ENCODE measurements at places on chromosomes 11 and 22.

DNA sequence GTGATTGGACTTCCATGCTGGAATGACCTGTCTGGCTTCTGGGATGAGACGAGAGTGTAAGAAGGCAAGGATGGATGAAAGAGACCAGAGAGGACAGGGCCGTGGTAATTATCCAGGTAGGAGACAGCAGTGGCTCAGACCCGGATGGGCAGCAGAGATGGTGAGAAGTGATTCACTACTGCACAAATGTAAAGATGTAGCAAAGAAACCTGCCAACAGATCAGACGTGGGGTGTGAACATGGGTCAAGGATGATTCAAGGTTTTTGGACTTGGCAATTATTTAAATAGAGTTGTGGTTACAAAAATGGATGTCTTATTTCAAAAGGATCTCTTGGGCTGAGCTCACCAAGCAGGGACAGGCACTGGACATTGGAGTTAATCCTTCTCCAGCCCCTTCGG is 32.7 kb downstream of the RIBC2 start:
- DNase-seq = no peak

GRCh38 chr11:30317030-30317429 is 5.9 kb upstream of the ARL14EP start:
- no peak for DNase-seq

GRCh38 chr11:82546661-82547557 is 186.8 kb downstream of the FAM181B start:
- DNase-seq = peak; percentile 60

- no peak for DNase-seq
Measured at GRCh38 chr11:102117472-102118113, 7.3 kb downstream of the YAP1 start.

GRCh38 chr11:19826606-19827005 is 114.0 kb downstream of the NAV2 start:
- no peak for DNase-seq

- DNase-seq = no peak
Measured at GRCh38 chr11:37390576-37391083, 792.6 kb upstream of the RAG2 start.

DNA sequence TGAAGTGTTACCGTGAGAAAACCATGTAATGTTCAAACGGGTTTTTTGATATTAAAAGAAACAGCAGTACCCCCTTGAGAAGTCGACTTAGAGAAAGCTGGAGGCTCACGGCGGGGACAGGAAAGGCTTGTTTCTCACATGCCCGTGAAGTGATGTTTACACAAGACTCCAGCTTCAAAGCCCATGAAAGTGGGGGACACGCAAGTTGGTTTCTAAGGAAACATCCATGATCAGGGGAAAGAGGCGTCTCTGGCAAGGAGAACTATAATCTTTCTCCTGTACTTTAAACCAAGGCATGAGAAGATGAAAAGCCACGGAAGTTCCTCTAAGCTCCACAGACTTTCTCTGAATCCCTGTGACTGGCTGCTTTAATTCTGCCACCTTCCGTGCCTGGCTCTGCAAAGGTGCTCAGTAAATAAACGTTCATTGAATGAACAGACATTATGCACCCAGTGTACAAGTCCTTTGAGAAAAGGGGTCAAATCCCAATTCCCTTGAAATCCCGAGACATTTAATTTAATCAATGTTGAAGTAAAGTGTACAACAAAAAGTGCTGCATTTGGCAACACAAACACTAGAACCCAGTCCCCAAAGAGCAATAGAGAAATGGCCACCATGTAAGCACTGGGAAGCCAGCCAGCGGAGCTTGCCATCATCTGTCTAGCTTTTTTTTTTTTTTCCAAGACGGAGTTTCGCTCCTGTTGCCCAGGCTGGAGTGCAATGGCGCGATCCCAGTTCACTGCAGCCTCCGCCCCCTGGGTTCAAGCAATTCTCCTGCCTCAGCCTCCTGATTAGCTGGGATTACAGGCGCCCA is 58.7 kb downstream of the AHNAK start:
- no peak for DNase-seq

GRCh38 chr11:8719211-8719649 is 36.6 kb downstream of the RPL27A start:
- peak; percentile 24 for DNase-seq

DNA sequence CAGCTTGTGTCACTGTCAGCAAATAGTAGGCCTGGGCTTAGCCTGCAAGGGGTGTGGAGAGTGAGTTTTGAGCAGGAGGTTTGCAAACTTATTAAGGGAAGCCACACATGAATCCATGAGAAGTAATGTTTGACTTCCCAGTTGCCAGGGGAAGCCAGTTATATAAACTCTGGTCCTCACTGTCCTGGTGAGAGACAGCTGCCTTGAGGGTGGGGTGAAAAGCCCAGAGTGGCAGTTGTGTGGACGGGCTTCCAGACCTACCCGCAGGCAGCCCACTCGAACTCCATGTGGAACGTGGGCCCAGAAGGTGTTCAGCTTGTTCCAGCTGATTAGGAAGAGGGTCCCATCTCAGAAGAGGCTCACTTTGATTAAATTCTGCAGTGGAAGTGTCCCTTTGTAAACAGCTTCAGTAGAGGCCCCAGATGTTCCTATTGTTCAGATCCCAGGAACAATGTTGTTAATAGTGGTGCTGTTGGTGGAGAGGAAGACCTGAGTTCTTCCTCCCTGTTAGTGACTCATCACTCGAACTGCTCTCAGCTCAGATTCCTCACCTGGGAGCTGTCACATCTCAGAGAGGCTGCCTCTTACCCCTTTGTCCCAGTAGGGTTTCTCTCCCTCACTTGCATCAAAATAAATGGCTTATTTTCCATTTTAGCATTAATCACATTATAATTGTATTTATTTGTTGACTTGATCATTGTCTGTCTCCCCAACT is 63.4 kb downstream of the GRAMD1B start:
- no peak for DNase-seq

- DNase-seq = no peak
Measured at GRCh38 chr11:36086366-36086765, 142.5 kb downstream of the LDLRAD3 start.

DNA sequence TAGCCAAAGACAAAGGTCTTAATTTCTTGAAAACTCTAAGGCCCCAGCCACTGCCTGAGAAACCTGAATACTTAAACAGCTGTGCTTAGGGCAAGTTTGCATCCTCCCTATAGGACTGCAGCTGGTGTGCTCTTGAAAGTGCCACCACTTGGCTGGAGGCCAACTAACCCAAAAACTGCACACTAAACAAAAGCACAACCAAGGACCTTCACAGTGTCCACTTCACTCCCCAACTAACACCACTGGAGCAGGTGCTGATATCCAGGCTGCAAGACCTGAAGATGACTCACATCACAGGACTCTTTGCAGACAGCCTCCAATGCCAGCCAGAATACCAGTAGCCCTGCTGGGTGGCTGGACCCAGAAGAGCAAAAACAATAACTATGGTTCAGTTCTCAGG is 357.7 kb upstream of the ARHGAP42 start:
- DNase-seq = no peak

GRCh38 chr11:96257972-96258934 is 84.7 kb downstream of the MAML2 start:
- DNase-seq = no peak

DNA sequence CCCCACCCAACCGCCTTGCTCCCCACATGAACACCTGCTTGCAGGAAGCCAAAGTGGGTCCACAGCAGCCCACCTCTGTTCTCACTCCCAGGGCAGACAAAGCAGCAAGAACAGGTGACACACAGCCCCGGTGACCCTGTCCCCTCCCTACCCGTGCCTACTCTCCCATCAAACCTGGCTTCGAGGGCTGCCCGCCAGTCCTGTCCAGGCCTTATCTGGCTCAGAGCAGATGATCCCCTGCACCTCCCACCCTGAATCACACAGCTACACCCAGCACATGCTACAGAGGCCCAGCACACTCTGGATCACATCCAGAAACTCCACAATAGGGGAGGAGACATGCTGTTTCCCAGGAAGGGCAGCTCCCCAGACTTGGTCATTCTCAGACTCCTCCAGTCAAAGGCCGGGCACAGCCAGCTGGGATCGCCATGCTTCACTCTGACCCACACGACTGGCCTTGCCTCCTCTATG is 6.2 kb upstream of the RGL4 start:
- no peak for DNase-seq

DNA sequence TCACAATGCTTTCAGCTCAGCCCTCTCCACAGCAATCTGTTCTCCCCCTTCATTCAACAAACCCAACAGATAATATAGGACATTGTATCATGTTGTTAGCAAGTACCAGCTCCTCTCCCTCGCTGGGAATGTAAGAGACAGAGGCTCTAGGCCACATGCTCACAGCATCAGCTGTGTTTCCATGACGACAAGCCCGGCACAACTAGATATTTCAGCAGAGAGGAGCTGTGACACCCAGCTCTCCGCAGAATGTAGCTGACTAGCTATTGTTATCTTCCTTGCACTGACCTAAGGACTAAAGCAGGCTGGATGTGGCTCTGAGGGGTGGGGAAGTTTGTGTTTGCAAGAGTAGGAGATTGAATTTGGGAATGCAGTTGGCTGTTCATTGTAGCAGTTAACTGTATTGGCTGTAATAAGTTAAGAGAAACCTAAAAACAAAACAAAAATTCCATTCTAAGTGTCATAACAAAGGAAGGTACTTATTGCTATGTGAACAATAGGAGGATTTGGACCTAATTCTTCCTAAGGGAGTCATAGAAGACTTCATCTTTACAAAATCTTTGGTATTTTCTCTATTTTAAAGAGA is 28.0 kb upstream of the RRAS2 start:
- no peak for DNase-seq

GRCh38 chr22:29713156-29713727 is 6.6 kb upstream of the CABP7 start:
- no peak for DNase-seq

GRCh38 chr11:86743223-86744118 is 56.9 kb upstream of the PRSS23 start:
- DNase-seq = peak; percentile 96

- no peak for DNase-seq
Measured at GRCh38 chr22:27022896-27023361, 365.5 kb downstream of the MIAT start.

DNA sequence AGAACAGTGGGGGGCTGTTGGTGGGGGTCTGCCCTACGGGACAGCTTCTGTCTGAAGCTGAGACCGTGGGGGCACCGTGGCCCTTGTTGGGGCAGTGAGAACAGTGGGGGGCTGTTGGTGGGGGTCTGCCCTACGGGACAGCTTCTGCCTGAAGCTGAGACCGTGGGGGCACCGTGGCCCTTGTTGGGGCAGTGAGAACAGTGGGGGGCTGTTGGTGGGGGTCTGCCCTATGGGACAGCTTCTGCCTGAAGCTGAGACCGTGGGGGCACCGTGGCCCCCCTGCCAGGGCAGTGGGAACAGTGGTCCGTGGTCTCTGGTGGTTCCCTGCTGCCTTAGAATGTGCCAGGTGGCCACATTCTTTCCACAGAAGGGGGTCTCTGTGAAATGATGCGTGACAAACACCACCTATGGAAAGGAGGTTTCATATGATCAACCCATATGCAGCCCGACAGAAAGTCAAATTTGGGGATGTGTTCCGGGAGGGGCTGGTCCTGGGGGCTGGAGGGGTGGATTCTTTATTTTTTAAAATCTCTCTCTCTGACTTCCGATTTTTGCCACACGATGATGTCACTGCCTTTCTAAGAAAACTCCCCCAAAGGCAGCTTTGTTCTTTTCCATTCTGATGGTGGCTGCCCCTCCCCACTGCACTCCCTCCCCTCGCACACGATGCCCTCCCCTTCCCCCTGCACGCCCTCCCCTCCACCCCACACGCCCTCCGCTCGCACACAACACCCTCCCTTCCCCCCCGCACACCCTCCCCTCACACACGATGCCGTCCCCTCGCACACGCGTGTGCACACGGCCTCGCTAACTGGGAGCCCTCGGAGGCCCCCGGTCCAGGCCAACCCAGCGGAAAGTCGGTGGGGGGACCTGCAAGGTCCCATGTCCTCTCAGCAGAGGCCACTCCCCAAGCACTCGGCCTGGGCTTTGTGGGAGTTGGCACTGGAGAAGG is 1186.5 kb downstream of the BRD1 start:
- DNase-seq = no peak

DNA sequence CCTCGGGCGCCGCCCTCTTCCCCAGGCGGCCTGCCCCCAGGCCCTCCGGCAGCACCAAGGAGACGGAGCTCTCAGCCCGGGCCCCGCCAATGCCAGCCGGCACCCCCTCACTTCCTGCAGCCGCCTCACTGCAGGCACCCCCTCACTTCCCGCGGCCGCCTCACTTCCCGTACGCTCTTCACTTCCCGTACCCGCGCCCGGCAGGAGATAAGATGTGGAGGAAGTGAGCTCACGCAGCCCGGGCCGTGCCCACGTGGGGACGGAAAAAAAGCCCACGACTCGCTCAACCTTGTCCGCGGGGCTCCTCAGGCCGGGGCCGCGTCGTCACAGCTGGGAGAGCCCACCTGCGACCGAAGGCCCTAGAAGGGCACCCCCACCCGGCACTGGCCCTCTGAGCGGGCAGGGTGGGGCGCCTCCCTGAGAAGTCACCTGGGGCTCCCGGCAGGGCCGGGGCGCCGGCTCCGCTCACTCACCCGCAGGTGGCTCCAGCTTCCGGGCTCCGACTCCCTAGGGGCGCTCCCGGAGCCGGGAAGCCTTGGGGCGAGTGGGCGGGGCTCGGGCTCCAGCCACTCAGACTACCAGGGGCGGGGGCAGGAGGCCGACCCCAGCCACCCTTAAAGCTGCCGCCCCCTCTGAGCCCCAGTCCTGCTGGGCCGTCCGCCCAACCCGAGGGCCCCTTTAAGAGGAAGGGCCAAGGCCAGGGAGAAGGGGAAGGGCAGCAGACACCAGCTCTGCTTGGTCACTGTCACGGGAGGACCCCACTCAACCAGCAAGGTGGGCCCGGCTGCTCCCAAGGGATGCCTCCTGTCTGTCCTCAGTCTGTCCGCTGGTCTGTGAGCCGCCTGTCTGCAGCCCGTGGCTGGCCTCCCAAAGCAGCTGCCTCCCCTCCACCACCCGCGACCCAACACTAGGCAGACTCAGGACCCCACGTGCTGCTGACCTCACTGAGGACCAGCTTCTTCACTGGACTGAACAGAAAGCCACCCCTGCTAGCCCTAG is 31.4 kb downstream of the PISD start:
- DNase-seq = peak; percentile 90

DNA sequence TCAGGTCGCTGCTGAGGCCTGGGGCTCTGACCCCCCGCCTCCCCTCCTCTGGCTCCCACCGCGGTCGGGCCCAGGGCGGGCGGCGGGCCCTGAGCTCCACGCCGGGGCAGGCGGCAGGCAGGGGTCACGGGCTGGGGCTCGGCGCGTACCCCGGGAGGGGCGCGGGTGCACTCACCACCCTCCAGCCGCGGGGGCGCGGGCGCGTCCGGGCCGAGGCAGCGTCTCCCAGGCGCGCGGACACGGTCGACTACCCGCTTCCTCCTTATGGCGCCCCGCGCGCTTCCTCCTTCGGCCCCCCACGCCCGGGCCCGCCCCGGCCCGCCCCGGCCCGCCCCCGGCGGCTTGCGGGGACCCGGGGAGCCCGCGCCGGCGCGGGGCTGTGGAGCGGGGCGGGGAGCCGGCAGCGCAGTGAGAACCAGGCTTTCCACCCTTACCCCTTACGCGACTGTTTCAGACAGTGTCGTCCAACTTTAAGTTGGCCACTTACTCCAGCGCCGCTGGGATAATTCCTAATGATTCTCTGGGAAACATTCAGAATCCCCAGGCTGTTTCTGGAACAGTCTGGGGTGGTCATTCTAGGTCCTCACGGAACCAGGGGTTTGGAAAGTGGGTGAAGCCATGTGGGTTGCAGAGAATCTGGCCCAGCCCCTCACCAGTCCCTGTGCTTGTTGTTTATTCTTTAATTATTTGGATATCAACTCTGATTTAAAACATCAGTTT is at the start of gene BID:
TSS of gene BID (minus strand) at position 264 of the 720 bp plus-strand sequence. CDS start 24,353 bp downstream, outside the sequence.
- peak; percentile 65 for DNase-seq

Data from inflammatory macrophage (primary cell).